Dorsolateral prefrontal cortex (tissue), 122 donors: ENCODE measurements at places on chromosomes 5 and 9. TPM values are rescaled to one million over a fixed set of nuclear protein-coding genes. Genes with fewer than 3 reads are reported as not detected.

DNA sequence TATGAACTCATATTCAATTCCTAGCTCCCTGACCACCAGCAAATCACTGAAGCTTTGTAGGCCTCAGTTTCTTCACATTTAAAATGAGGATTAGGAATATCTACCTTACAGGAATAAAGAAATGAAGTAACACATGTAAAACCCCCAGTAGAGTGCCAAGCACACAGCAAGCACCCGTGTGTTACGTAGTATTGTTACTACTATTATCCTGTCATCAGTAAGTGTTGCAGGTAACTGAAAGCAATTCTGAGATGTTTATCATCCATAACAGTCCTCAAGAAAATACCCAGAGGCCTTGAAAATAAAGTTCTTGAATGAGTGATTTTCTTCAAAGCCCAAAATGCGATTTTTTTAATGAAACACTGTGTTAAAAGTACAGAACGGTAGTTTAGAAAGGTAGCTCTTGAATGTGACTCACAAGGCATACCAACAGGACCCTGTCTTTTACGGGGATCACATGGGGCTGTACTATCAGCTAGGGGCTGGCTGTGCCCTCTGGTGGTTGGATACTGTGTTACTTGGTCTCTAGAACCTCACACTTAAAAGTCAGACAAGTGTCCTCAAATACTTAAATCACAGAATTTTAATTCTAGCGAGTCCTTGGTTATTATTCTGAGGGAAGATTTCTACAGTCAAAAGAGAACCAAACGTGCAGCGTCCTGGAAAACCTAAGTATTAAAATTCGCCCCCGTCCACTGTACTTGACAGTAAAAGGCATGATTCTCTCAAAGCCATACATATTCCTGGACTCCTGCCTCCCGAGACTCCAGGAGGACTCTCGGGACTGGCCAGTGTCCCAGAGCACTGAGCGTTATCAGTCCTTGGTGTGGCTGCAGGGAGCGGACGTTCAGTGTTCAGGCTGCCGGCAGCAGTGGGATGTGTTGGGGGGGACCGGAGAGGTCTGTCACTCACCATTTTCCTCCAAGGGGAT is 725 bp downstream of the NDUFB6 start:
- peak; percentile 69 for DNase-seq

Gene AIF1L
- total RNA-seq = 112 TPM

Gene BHMT2
- 4.4 TPM for total RNA-seq

DNA sequence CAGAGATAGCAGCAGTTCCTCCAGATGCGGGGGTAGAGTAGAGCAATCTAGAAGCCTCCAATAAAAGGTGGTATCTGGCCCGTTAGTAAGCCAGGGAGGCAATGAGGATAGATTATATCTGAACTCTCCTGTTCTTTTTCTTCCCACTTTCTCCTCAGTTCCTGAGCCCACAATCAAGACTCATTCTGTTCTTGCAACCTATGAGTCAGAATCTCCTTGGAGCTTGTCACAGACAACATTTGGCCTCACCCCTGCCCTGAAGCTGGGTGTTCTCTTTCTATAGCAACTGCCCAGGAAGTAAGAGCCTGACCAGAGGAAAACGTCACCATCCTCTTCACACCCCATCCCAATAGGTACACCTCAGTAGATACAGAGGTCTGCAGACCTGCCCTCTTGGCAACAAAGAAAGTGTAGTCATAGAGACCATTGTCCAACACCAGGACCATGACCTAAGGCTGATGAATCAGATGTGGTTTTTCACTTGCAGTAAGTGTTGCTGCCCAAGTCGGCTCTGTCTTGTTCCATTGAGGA is 76.3 kb upstream of the PCA3 start:
- DNase-seq = no peak

DNA sequence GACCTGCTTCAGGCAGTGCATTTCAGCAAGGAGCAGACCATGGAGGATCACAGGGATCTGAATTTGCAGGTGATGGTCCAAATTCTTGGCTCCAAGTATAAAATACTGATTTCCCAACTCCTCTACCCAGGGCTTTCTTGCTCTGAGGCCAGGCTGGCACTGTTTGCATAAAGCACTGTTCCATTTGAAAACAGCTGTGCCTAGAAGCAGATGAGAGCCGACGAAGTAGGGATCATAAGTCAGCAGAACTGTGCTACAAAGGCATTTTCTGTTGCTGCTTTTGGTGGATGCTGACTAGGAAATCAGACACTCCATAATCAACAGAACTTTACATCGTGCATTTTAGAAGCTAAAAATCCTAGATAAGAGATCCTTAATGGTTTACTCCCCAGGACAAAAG is 126.4 kb downstream of the MAT2B start:
- DNase-seq = no peak

- peak; percentile 80 for DNase-seq
These were observed 3.6 kb upstream of the CPLX2 start for GRCh38 chr5:175867587-175868347.

DNA sequence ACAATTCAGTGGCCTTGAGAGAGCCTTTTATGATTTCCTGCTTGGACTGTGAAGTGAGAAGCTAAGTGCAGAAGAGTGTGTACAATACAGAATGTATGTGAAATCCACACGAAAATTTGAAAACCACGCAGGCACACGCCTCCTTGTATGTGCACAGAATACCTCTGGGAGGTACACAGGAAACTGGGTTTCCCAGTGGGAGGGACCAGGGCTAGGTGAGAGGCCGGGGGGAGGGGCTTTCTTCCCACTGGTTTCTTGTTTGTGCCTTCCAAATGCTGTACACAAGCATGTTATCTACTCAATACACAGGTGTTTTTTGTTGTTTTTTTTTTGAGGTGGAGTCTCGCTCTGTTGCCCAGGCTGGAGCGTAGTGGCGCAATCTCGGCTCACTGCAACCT is 16.1 kb downstream of the C9orf50 start:
- no peak for DNase-seq

GRCh38 chr9:105064248-105065097 is 136.5 kb upstream of the ABCA1 start:
- peak; percentile 76 for DNase-seq
